ENCODE measurements at places on chromosomes 4 and X.

DNA sequence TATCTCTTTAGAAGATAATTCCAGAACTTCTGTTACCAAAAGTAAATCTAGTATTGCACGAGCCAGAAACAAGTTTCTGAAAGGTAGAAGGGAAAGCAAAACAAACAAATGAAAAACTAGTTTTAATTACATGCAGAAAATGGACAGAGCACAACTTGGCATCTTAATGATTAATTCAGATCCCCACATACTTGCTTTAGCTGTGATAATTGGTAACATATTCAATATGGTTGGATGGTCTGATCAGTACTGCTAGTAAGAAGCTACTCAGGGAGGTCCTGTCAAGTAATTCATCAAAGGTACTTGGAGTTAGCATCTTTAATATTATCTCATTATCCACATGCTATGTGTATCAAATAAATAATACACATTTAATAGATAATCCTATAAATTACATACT lies 204.3 kb downstream of the TRAM1L1 start:
- no peak for DNase-seq

- DNase-seq: peak; percentile 82
These were observed 2.4 kb downstream of the SRD5A3 start for GRCh38 chr4:55348466-55348865.

DNA sequence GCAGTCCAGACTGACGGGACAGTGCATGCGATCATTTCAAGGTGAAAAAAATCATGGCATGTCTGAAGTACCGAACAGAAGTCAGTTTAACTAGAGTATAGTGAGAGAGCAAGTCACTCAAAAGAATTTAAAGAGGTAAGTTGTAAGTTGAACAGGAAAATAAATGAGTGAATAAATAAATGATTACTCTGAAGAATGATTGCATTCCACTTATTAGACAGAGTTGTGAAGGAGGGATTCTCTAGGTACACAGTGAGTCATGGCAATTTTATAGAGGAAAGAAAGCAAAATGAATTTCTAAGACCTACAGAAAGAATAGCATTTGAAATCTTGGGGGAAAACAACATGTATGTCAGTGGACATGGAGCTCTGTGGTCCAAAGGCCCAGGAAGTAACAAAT lies 37.1 kb upstream of the SLC7A11 start:
- DNase-seq: no peak

DNA sequence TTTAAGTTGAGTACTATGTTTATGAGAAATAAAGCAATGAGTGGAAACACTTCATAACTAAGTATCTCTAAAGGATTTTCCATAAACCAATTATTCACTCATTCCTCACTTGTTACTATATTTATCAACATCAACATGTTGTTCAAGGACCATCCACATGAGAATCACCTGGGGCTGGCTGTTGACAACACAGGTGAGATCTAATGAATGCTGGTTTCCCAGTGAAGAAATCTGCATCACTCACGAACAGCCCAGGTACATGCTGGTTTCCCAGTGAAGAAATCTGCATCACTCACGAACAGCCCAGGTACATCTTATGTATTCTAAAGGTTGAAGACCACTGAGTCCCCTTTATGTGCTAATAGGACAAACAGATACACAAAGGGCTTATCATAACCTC lies 32.5 kb downstream of the TSPAN5 start:
- DNase-seq: no peak

- DNase-seq: peak; percentile 64
These were observed 332.5 kb upstream of the ZFP42 start for GRCh38 chr4:187663076-187663475.

- peak; percentile 91 for DNase-seq
These were observed 235.6 kb upstream of the JADE1 start for GRCh38 chr4:128573781-128574508.

DNA sequence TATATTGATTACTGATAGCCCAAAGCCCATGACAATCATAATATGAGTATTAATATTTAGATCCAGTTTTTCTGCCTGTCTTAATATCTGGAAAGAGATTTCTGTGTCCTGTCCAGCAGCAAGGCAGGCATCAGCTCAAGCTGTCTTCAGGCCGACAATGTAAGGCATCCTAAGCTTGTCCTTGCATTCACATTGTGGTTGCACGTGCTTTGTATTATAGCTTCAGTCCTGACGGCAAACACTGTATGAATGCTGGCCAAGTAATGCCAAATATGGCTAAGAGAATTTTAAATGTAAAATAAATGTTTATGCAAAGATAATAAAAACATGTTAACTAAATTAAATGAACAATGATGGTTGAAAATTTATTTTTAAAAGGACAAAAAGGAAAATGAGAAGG lies 255.7 kb upstream of the RPS6KA3 start:
- peak; percentile 61 for DNase-seq

GRCh38 chr4:47774079-47774478 lies 63.8 kb downstream of the CORIN start:
- DNase-seq: no peak

DNA sequence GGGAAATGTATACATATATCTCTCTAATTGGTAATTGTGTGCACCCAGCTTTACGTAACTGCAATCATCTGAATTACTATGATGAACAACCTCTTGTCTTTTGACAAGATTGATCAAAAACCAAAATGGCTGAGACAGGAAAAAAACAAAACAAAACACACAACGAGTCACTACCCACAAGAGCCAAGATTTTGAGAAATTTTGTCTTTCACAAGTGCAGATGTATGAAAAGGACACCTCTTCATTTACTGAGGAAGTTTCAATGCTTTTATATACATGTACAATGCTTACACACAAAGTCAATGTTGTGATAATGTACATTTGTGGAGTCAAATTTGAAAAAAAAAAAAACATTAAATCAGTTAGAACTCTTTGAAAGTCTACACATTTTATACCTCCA lies 224.6 kb downstream of the SCFD2 start:
- peak; percentile 19 for DNase-seq

DNA sequence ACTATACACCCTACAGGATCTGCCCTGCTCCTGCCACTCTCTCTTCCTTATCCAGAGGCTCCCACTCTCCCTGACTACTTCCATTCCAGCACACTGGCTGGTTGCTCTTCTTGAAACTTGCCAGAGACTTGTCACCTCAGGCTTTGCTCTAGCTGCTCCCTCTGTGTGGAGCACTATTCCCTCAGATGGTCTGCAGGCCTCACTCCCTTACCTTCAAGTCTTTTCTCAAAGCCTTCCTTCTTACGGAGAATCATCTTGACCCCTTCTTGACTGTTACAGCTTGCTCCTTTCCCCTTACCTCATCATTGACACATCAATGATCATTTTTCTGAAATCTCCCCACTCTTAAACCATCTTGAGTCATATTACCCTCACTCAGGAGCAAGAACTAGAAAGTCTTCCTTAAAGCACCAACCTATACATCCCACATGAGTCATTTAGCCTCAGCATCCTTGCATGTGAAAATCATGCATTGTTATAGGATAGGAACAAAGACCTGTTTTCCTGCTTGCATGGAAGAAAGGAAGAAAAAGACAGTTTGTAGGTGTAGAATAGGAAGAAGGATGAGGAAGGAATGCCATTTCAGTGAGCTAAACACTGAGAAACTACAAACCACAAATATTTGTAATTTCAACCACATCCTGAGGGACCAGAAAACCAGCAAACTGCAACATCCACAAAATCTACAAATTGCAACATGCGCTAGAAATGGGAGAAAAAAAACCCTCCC lies 55.7 kb downstream of the ANTXR2 start:
- peak; percentile 96 for DNase-seq

- no peak for DNase-seq
These were observed 877 bp downstream of the JAKMIP1 start for GRCh38 chr4:6199422-6199921.

- DNase-seq: peak; percentile 14
These were observed 23.0 kb upstream of the BCORL1 start for GRCh38 chrX:129959493-129959832.

DNA sequence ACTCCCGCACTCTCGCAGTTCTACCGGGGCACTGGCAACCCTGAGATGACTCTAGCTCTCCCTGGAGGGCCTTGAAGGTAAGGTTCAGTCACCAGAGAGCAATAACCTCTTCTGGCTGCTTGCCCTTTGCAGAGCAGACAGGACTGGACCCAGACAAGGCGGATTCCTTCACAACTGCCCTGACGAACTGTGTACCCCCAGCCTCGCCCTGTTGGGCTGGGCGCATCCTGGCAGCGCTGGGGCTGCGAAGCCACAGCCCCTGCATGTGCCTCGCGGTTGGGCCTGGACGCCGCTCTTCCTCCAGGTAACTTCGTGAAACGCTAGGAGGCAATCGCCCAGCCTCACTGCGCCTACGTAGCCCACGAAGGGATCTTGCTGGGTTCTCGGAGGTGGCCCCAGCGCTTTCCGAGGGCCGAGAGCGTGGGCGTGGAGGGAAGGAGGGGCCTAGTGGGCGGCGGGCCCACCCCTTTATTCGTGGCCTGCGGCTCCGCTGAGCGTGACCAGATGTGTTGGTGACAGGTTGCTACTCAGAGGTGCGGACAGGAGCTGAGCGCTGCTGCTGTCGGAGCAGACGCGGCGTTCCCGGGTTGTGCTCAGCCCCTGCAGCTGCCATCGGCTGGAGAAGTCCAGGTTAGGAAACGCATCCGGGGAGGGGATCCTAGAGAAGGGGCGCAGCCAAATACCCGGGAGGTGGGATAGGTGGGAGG lies 1.9 kb upstream of the MAMLD1 start:
- DNase-seq: peak; percentile 26

DNA sequence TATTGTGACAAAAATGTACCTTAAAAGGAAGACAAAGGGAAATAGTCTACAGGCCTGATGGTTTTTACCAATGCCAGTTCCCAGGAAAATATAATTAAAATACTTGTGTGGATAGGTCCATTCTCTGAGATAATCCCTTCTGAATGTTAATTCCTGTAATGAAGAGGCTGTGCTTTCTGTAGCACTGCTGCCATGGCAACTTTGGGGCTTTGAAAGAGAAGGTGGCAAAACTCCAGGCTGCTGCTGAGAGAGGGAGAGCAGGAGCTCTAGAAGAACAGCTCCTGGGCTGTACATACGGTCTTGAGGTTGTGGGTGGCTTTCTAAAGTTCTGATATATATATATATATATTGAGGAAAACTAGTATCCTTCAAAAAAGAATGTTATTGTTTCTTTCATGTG lies 125.4 kb downstream of the PDLIM5 start:
- DNase-seq: peak; percentile 67

- DNase-seq: no peak
These were observed 107.6 kb downstream of the GASK1B start for GRCh38 chr4:158065176-158065575.

DNA sequence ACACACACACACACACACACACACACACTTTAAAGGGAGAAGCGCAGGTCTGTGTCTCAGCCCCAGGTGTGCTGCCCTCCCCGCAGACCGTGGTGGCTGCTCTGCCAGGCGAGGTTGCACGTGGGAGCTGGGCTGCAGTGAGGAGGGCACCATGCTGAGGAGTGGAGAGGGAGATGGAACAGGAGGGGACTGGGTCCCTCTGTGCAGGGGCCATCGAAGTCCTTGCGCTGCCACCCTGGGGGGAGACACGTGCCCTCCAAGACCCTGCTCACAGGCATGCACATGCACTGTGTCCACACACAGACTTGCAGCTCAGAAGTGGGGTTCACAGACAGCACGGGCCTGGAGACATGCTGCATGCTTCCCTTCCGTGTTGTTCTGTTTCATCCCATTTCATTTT lies 65.5 kb upstream of the HGFAC start:
- no peak for DNase-seq

DNA sequence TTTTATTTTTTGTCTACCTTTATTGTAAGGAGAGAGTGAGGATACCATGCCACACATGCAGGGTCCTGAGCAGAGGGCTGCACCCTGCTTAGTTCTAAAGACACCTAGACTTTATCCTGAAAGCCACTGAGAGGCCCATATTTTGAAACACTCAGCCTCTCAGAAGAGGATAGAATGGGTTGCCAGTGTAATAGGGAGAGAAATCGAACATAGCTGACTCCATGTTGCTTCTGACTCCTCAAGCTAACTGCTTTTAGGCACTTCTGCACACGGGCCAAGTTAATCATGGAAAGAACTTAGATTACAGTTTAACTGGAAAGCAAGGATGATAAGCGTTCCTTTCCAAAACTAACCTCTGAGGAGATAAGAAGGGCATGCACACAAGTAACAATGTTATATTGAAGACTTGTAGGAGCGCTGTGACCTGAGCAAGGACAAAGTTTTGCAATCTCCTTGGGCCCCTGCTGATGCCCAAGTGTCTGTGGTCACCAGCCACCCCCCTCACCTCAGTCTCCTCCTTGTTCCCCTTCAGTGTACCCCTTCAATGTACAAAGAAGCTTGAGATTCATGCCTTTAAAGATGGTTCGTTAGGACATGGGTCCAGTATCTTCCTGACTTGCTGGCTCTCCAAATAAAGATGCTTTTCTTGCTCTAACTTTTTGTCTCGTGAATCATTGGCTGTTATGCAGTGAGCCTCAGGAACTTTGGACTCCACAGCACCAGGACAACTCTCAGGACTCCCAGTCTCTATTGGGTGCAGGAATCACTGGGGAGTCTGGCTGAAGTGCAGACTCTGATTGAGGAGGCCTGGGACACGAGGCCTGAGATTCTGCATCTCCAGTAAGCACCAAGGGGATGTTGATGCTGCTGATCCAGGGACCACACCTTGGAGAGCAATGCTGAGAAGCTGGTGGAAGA lies 25.4 kb upstream of the CD99 start:
- no peak for DNase-seq

DNA sequence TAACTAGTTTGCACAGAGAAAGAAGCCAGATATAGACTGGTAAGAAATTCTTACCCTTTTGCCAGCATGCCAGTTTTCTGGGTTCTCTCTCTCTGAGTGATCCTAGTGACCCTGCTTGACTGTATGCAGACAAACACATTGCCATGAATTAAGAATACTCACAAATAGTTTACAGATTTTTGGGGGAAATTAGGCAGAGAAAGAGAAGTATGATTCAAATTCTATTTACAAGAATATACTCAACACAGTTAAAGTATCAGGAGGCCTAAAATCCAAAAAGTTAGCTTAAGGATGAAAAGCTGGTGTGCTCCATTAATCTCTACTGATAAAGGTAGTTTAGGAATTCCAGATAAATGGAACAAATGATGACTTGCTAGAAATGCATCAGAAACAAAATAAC lies 18.4 kb downstream of the MOB1B start:
- DNase-seq: no peak

- DNase-seq: no peak
These were observed 24.2 kb downstream of the L1CAM start for GRCh38 chrX:153861733-153862310.

DNA sequence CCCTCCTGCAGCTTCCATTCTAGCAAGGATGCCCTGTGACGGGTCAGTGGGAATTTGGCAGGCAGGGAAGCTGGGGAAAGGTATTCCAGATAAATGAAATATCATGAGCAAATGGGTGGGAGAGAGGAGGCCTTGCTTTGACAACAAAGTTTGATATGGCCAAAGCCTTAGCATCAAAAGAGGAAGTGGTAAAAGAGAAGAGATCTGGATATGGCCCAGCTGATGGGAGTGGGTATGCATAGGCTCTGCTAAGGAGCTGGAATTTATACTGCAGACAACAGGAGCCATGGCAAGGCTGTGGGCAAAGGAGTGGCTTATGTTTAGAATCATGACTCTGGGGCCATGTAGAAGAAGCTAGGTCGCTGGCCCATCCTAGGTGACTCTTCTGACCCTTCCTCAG lies 89.2 kb downstream of the PJA1 start:
- DNase-seq: no peak

Measured in IMR-90 (cell line).